Cerebellum (tissue), 4 donors: ENCODE measurements at places on chromosomes 5 and 9. TPM values are rescaled to one million over a fixed set of nuclear protein-coding genes. Genes with fewer than 3 reads are reported as not detected.

The BNC2 gene
- total RNA-seq, result 5.2 TPM

The LCN6 gene
- not detected for total RNA-seq

The TMOD1 gene
- 5.4 TPM for total RNA-seq

The IFNE gene
- total RNA-seq, result not detected

The CORO2A gene
- total RNA-seq, result 2.7 TPM

The CFAP77 gene
- 0.36 TPM for total RNA-seq

The LCN9 gene
- not detected for total RNA-seq

The OR1L8 gene
- 0.36 TPM for total RNA-seq

The CCDC192 gene
- total RNA-seq, result not detected

The NR5A1 gene
- not detected for total RNA-seq
